Activated naive CD4-positive, alpha-beta T cell treated with anti-CD3 and anti-CD28 coated beads, Interleukin-2, amount 50 U/mL, for 72 hours (primary cell): ENCODE measurements at places on chromosomes 2 and 18.

GRCh38 chr2:134208825-134209224 is 45.0 kb upstream of the MGAT5 start:
- no peak for DNase-seq

DNA sequence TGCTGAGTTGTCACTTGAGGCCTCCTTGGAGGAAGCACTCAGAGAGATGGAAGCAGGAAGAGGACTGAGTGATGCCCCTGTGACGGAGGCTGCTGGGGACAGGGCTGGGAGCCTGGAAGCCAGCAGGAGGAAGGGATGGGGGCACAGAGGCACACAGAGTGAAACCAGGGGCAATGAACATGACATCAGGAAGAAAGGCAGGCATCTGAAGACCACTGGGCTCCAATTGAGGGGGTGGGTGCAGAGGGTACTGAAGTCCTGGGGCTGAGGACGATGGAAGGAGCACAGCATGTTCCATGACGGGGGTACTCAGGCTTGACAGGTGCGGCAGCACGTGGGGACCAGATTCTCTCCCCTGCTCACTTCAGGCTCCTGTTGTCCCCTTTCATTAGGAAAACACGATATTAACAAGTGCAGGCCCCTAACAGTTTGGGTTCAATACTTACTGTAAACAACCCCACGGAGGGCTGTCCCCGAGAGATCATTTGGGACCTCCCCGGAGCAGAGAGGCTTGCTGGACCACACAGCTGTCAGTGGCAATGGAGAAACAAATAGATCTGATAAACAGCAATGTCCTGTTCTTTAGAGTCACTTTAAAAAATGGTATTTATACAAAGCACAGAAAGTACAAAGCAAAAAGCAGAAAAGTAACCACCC is 8.7 kb downstream of the INPP5D start:
- DNase-seq, result no peak

DNA sequence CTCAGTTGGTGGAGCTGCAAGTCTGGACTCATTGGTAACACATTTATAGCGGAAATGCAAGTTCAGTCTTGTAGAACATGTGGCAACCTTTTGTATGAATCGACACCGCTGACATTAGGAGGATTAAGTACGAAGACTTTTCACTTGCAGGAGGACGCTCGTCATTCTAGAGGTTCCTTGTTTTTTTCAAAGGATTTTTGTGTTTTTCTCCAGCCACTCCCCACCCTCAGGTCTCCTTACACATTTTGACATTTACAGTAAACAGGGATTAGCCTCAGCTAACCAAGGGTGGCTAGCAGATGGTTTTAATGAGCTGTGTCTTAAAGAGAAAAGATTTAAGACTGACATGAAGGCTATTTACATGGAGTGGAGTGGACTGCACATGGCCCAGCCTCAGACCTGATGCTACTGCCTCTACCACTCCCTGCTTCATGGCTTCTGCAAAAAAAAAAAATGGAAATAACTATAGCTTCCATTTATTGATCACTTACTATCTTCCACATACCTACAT is 173.8 kb downstream of the TRIB2 start:
- no peak for DNase-seq

DNA sequence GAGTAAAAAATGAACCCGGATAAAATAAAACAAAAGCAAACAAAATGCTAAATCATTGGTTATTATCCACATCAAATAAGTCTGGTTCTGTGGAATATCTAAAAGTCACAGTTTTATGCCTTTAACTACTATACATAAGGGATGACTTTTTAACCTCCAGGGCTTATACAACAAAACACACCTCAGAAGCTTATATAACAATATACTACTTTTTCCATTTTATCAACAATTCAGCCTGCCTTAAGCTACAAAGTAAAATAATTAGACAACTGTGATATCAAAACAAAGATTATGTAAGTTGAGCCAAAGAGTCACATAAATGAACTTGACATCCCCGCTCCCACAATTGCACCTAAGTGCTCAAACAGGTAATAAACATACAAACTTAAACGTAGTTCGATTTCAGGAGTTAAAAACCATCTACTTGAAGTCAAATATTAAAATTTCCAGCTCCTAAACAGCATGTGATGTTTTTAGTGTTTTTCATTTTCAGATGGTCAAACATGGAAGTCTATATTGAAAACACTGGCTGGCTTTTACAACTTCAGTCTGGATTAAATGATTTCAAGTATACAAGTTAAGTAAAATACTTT is 54.7 kb downstream of the ATIC start:
- DNase-seq, result no peak

DNA sequence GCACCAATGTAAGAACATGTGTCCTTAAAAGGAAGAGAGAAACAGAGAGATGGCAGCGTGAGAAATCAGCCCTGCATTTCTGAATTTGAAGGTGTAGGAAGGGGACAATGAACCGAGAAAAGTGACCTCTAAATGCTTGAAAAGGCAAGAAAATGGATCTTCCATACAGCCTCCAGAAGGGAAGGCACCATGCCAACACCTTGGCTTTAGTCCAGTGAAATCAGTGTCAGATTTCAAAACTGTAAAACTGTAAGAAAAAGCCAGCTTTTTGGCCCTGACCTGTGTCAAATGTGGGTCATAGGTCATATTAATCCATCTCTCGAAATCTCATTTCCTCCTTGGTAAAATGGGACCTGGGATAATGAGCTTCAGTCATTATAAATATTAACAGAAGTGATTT is 762.3 kb downstream of the DCDC2C start:
- no peak for DNase-seq

DNA sequence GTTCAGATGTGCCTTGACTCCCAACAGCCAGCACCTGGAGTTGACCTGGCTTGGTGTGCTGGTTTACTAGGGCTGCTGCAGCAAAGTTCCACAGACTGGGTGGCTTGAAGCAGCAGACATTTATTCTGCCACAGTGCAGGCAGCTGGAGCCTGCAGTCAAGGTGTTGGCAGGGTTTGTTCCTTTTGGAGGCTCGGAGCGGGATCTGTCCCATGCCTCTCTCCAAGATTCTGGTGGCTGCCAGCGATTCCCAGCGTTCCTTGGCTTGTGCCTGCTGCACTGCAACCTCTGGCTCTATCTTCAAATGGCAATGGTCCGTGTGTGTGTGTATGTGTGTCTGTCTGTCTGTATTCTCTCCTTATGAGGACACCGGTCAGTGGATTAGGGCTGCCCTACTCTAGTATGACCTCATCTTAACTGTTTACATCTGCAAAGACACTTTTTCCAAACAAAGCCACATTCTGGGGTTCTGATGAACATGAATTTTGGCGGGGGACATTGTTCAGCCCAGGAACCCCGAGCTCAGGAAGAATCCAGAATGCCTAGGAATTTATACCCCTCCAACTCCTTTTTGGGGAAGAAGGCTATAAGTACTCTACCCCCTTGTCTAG is 44.7 kb upstream of the TMEM131 start:
- no peak for DNase-seq

DNA sequence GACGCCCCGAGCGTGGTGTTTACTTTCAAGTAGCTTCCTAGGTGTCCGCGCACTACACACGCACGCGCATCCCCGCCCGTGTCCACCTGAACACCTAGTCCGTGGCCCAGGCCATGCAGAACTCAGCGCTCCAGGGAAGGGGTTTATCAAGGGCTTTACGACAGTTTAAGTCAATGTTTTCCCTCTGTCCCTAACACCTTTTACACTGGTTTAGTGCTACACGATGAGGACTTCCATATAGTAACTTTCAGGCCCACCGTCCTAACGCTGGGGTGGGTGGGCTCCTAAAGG is 1.4 kb upstream of the BCL2 start:
- no peak for DNase-seq

GRCh38 chr2:42846026-42846425 is 53.6 kb upstream of the HAAO start:
- no peak for DNase-seq

DNA sequence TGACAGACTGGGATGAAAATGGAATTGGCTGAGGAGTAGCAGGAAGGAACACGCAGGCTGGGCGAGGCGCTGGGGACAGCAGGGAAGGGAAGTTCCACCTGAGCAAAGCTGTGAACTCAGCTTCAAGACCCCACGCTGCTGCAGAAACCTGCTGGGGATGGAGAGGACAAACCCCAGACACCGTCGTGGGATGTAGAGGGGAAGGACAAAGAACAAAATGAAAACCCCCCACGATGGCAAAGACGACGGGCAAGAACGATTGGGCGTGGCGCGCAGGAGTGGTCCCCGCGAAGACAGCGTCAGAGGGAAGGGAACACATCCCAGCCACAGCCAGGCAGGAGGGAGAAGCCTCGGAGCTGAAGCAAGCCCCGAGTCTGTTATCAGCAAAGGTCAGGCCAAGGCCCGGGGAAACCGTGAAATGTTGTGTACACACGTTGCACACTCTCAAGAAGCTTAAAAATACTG is 222.9 kb downstream of the NDUFA10 start:
- peak; percentile 26 for DNase-seq

GRCh38 chr2:109422758-109423500 is 190.8 kb downstream of the SEPTIN10 start:
- no peak for DNase-seq

DNA sequence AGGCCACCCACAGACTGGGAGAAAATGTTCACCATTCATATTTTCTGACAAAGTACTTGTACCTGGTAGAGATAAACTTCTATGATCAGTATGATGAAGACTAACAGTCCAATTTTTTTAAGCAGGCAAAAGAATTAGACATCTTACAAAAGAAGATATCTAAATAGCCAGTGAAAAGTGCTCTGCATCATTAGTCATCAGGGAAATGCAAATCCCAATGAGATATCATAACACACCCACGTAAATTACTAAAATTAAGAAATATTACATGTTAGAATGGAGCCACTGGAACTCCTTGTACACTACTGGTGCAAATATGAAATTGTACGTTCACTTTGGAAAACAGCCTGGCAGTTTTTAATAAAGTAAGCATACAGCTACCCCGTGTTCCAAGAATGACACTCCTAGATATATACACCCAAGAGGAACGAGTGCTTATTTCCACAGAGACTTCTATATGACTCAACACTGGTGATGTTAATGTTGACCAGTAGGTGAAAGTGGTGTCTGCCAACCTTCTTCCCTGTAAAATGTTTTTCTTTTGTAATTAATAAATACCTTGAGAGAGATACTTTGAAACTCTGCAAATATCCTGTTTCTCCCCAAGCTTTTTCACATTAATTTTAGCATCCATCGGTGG is 80.3 kb downstream of the NPAS2 start:
- DNase-seq, result no peak

DNA sequence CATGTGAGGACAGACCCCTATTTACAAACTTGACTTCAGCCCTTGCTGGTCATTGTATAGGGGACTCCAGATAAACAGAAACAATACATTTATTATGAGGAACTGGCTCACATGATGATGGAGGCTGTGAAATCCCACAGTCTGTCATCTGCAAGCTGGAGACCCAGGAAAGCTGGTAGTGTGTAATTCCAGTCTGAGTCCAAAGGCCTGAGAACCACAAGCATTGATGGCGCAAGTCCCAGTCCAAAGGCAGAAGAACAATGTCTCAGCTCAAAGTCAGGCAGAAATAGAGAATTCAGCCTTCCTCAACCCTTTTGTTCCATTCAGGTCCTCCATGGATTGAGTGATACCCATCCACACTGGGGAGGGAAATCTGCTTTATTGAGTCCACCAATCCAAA is 28.1 kb upstream of the SPP2 start:
- DNase-seq, result no peak

DNA sequence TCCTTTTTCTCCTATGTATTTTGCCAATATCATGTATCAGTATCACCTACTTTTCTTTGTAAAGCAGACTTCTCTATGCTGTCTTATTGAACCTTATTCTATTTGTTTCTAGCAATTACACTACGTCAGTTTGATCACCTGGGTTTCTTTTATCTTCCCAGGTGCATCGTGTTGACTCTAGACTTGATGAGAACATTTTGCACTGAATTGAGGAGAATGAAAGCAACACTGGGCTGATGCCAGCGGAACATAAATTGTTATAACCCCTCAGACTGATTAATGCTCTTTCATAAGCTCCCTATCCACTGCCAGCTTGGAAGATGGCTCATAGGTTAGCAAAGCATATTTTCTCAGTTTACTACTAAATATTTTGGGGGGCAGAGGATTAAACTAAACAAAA is 140.6 kb downstream of the EPHA4 start:
- no peak for DNase-seq

DNA sequence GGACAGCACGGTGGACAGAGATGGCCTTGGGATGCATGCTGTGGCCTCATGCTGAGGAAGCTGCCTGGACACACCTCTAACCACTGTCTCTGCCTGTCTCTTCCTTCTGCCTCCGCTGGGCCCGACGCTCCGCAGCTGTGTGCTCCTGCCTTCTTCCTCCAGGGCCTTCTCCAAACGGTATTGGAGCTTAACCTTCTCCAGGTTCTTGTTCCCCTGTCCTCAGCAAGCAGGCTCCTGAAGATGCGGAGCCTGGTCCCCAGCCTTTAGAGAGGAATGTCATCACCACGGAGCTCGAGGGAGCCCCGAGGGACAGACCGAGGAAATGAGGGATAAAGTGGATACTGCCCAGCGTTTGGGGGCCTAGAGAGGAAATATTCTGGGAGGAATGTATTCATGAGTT is 155.1 kb downstream of the DYSF start:
- no peak for DNase-seq

DNA sequence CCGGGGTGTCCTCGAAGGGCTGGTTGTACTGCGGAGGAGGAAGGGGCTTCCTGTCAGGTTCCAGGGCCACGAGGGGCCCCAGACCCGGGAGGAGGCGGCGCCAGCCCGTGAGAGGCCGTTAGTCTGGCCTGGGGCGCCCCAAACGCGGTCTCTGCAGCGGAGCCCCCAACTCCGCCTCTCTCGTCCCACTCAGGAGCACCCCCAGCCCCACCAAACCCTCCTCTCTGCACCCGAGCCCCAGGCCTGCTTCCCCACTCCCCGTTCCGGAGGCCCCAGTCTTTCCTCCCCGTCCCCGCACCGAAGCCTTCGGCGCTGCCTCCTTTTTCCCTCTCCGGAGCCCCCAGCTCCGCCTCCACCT is 473 bp downstream of the HJURP start:
- DNase-seq, result no peak

DNA sequence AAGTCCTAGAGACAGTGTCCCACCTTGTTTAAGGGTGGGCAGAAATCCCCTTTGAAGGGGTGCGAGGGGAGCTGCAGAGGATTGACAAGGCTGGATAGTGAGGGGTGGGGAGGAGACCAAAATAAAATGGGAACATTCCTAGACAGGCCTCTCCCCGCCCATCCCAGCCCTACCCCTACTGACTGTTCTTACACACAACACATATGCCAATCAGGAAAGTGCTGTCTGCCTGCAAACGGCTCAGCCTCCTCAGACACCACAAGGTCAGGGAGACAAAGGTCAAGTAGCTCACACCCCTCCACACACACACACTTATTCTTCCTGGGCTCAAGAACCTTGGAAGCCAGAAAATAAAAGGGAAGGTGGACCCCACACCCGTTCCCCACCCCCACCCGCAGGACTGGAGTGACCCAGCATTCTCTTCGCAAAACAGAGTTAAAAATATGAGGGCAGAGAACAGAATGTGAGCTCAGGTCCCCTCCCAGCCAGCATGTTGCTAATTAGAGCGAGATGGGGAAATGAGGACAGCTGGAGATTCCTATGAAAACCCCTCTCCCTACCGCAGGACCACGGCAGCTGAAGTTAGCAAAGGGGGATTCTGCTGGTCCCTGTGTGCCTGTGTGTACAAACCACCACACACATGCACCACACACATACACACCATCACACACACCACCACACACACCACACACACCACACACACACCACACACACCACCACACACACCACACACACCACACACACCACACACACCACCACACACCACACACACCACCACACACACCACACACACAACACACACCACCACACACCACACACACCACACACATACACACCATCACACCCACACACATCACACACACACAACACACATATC is 197.8 kb downstream of the TNS1 start:
- no peak for DNase-seq
